D721Med (cell line): ENCODE measurements at places on chromosomes 6 and 20.

DNA sequence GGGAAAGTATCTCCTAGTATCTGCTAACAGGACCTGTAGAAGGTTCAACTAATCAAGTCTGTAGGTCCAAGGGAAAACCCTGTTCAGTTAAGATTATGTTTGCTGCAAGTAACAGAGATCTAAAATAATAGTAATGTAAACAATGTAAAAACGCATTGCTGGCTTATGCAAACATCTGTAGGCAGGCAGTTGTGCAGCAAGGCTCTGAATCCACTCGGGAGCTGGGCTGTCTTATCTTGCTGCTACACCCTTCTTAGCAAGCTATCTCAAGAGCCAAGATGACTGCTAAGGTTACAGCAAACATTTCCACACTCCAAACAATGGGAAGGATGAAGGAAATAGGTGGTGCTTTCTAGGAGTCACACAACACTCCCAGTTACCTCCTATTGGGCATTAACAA lies 397.3 kb upstream of the NRSN1 start:
- DNase-seq, result no peak

DNA sequence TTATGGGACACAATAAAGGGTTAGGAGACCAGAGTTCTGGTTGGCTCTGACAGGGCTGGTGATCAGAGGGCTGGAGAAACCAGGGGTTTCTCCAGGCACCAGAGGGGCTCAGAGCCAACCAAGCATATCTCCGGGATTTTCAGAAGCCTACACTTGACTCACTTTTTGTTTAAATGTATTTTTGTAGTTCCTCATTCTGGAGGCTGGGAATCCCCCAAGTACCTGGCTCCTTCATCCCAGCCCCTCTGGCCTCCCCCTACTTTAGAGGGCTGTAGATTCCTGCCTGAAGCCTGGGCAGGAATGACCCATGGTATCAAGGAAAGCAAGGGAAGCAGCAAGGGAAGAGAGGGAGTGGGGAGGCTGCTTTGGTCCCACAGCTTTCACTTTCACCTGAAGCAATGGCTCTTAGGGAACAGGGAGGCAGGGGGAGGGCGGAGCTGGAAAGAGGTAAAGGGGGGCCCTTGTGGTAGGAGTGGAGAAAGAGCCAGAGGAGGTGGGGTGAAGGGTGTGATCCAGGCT lies 973 bp downstream of the CD40 start:
- DNase-seq, result no peak

- no peak for DNase-seq
Observed at GRCh38 chr6:21523652-21524051, 69.9 kb upstream of the SOX4 start.

DNA sequence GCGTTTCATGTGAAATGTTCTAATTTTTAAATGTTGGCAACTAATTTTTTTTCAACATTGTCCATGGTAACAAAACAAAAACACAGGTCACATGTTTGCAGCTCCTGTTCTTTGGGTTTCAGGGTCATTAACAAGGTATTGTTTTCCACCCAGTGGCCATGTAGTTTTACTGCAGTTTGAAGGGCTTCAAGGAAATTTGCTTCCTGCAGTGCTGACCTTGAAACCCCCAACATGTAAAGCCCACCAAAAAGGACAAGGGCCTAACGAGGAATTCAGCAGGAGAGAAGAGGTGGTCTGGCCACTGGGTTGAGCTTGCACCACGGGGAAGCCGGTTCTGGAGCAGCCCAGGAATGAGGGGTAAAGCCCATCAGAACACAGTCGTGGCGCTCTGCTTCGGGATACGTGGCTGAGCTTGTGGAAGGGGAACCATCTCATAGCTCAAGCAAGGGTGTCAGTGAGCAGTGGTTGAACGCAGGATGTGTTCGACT lies 13.9 kb upstream of the KLHL31 start:
- DNase-seq, result no peak

DNA sequence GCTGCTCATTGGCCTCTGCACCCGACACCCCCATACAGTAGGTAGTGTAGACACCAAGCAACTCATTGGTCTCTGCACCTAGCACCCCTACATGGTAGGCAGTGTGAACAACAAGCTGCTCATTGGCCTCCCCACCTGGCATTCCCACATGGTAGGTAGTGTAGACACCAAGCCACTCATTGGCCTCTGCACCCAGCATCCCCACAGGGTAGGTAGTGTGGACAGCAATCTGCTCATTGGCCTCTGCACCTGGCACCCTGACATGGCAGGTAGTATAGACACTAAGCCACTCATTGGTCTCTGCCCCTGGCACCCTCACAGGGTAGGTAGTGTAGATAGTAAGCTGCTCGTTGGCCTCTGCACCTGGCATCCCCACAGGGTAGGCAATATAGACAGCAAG lies 226.0 kb downstream of the SLC24A3 start:
- no peak for DNase-seq

GRCh38 chr6:63904650-63905248 lies 269.1 kb downstream of the PHF3 start:
- no peak for DNase-seq

DNA sequence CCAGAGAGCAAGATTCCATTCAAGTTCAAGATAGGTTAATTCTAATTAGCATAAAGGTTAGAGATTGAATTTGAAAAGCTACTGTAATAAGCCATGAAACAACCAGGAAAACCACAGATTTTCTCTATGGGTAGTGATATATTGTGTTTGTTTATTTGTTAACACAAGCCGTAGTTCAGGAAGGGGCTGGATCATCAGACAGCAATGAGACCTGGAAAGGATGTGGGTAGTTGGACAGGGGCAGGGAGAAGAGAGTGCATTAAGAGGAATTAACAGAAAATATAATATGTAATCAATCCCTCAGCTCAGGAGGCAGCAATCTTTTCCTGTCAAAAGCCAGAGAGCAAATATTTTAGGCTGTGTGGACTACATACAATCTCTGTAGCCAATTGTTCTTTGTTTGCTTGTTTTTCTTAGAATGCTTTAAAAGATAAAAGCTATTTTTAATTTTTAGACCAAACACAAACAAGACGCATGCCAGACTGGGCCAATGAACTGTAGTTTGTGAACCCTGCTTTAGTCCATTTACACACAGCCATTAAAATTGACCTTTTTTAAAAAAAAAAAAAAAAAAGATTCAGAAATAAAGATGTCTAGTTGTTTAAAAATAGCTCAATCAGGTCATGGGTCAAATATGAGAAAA lies 398.7 kb upstream of the MARCKS start:
- DNase-seq, result no peak
